ENCODE measurements at places on chromosomes 1 and 21.

GRCh38 chr1:21664806-21665588 lies 4.2 kb downstream of the RAP1GAP start:
- DNase-seq = no peak

DNA sequence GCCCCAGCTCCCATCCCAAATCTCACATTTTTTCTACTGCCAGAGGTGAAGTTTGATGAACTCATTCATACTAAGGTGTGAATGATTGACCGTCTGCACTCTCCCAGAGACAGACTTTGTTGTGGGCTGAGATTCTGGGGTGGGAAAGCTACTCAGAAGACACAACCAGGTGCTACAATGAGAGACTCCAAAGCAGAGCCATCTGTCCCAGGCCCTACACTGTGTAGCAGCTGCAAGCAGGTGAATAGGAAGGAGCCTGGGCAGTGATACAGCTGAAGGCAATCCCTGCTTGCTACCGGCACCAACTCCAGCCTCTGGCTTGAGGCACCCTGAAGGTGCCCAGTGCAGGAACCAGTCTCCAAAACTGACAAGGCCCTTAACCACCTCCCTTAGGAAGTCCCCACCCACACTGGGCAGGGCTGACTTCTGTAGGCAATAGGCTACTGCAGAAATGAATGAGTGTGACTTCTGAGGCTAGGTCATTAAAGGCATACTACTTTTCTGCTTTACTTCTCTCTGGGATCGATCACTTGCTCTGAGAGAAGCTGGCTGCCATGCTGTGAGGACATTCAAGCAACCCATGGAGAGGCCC lies 79.7 kb upstream of the RUNX3 start:
- no peak for DNase-seq

DNA sequence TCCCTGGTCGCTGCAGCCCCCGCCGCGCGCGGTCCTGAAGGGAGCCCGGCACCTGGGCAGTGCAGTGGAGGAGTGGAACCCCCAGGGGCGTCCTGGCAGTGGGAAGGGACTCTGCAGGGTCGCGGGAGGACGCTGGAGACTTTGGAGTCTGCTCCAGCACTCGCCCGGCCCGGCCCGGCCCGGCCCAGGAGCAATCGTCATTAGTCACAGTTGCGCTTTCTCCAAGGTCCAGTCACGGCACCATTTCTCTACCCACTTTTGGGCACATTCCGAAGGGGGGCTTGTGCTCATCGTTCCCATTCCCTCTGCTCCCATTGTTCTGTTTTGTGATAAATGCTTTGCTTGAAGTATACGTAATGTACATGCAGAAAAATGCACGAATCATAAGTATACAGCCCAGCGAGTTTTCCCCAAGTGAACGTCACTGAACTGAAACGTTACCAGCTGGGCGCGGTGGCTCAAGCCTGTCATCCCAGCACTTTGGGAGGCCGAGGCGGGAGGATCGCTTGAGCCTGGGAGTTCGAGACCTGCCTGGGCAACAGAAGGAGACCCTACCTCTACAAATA lies 999 bp downstream of the THAP3 start:
- no peak for DNase-seq

GRCh38 chr1:153312570-153313186 lies at the start of gene PGLYRP3:
Gene PGLYRP3, minus strand, starts transcription at chr1:153312952. Its CDS starts 2,287 bp downstream, at chr1:153310665.
- DNase-seq = no peak

GRCh38 chr1:6331543-6332273 lies 61.9 kb downstream of the ACOT7 start:
- DNase-seq = no peak

DNA sequence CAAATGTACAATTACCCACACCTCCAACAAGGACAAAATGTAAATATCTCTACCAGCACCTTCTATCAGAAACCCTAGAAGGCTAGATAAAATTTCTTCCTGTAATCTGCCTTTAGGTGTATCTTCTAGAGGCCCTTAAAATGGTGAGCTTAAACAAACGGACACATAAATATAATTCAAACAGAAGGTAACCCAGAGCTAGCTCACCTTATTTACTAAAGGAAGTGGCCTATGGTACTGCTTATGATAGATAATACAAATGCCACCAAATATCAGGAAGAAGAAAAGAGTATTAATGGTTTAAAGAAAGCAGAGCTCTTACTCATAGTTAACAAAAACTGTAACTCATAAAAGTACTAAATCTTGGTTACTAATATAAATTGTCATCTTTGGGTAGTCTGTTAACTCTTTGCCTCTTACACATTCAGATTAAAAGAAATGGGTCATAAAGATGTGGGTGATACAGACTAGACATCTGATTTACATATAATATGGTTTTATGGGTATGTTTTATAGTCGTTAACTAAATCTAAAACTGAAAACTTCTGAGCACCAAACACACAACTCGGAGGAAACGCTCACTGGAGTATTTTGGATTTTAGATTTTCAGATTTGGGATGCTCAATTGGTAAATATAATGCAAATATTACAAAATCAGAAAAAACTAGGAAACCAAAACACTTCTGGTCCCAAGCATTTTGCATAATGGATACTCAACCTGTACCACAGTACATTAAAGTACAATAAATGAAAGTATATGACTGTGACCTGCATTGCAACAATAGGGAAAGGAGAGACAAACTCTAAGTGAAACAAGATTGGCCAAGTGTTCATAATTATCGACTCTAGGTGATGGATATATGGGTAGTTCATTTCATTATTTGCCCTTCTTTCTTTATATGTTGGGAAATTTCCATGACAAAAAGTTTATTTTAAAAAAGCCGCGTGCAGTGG lies 23.2 kb downstream of the TRIT1 start:
- no peak for DNase-seq

DNA sequence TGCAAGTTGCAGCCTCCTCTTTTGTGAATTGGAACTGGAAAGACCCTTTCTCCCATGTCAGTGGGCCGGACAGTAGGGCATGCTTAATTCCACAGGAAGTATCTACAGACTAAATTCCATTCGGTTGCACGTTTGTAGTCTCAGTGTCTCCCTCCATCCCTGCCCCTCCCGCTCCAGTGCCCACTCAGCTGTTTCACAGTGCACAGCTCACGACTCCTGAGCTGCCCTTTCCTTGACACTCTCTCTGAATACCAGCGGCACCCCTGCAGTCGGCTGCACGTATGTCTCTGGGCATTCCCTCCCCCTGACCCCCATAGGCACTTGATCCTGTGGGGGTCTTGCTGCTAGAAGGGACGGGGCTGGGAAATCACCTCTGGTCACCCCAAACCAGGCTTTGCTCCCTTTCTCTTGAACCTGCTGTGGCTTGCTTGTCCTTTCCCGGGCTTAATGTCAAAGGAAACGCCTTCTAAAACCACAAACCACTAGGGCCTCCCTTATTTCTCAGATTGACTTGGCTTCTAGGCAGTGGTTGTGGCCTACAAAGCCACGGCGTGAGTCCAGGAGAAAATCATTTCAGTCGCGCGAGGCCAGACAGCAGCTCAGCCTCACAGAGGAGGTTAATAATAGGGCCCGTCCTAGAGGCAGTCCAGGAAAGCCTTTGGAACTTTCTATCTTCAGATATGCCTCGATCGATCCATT lies 365.3 kb upstream of the PROX1 start:
- DNase-seq = no peak

- no peak for DNase-seq
Observed at GRCh38 chr1:30319765-30320580, 403.4 kb downstream of the MATN1 start.

DNA sequence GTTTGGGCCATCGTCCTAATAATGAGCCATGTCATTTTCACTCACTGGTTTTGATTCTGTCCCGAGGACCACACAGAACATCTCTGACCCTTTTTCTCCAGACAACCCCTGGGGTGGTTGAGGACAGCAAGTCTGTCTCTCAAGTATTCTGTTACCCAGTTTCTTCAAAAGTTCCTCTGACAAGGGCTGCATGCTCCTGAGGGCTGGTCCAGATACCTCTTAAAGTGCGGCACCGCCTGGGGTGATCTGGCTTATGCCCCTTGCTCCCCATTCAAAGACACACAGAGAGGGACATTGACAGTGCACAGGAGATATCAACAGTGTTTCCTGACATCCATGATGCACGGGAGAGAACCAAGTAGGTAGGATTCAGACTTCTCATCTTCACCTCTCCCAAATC lies 132.9 kb upstream of the EDN2 start:
- no peak for DNase-seq

DNA sequence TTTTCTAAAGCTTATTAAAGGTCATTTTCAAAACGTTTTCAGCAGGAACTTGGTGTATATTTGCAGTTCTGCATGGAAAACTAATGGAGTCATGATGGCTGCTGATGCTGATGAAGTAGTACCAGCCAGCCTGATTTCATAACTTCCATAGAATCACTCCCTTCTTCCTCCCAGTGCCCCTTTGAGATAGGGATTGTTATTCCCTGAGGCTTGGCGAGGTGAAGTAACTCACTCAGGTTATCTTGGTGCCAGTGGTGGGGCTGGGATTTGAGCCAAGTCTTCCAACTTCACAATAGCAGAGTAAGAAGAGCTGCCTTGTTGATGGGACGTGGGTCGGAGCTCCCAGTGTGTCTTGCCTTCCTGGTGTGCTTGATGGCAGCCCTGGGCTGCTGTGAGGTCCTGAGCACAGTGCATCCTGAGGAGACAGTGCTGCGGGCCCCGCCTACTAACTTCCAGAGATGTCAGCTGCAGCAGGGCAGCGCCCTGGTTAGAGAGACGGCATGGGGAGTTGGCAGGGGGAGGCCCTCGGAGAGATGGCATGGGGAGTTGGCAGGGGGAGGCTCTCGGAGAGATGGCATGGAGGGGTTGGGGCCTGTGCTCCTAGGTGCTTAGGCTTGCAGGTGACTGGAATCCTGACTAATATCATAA lies 92.6 kb downstream of the PCBP3 start:
- no peak for DNase-seq

GRCh38 chr1:61330018-61330417 lies 247.7 kb downstream of the NFIA start:
- no peak for DNase-seq

- no peak for DNase-seq
Observed at GRCh38 chr1:203754455-203754864, 10.5 kb upstream of the LAX1 start.

GRCh38 chr1:162130308-162130707 lies 60.8 kb downstream of the NOS1AP start:
- DNase-seq = no peak

DNA sequence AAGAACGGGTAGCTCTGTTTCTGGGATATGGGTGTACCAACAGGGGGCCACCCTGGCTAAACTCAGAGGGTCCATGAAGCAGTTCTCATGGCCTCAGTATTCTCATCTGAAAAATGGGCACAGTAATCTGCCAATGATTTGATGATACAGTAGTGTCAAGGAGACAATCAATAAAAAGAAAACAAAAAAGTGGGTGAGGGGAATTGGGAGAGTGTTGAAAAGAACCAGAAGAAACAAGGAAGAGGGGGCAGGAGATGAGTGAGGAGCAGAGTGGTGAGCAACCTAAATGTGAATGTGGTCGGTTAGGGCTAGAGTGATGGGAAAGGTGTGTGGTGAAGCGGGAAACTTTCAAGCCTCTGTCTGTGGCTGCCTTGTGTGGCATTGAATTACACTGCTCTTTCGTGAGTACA lies 2.0 kb downstream of the SLAMF7 start:
- DNase-seq = no peak

- no peak for DNase-seq
Observed at GRCh38 chr1:40897513-40897912, 35.4 kb upstream of the CITED4 start.

DNA sequence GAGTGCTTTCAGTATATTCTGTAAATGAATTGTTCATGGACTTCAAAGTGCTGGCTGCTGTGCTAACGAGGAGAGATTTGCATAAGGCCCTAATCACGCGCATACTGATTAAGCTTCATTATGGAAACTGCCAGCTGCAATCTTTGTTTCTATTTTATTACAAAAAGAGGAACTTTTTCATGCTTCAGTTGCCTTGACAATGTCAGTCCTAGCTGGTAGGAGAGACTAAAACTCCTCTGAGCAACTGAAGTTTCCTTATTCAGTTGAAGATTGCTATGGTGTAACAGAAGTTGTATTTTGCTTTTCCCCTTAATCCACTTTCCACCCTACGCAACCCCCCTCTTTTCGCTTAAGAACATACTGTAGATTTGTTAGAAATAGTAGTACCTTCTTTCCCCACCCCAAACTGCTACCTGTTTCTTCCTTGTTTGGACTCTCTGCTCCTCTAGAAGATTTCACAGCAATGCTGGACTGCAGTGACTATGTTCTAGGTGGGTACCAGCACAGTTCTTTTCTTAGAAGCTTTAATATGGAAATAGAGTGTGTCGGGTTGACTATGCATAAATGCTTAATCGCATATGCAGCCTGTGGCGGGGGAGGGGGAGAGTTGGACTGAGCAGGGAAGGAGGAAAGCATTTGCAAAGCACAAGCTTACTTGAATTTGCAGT lies 108.3 kb downstream of the POU2F1 start:
- no peak for DNase-seq

DNA sequence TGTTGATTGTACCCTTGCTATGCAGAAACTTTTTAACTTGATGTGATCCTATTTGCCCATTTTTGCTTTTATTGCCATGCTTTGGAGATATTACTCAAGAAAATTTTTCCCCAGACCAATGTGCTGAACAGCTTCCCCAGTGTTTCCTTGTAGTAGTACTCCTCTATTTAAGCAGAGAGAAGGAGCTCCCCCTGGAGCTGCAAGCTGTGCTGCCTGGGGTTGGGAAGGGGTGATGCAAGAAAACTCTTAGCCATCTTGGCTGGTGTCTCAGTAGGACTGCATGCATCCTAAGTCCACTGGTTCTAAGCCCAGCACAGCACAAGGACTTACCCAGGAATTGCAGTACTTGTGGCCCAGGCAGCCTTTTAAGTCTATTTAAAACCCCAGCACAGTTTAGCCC lies 121.6 kb downstream of the NTMT2 start:
- DNase-seq = no peak

- DNase-seq = no peak
Observed at GRCh38 chr1:113830039-113830438, 17.8 kb upstream of the RSBN1 start.

DNA sequence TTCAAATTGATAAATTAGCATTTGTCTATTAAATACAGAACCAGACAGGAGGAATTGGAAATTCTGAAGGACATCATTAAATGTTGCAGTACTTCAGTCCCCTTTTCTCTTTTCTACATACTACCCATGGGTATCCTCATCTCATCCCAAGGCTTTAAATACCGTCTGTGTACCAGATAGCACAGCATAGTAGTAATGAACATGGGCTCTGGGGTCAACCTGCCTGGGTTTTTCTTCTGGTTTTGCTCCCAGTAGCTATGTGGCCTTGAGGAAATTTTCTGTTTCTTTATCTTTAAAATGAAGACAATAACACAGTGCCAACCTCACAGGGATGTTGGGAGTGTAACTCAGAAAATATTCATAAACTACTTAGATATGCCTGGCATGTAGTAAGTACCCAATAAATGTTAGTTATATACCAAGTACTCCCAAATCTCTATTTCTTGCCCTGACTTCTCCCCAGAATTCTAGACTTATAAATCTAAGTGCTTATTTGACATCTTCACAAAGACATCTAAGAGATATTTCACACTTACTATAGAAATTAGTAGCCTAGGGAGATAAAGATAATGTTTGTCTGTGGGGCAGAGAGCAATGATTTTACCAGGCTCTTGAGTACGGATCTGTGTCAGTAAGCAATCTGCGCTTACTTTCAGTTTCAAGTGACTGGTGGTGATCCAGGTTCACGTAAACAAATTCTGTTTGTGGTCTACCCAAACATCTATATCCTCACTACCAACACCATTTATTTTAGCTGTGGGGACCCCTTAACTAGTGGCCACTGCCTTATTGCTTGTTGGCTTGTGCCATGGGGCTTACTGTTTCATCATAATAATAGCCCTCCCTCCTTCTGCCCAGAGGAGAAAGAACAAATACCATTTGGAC lies 37.3 kb downstream of the VANGL2 start:
- DNase-seq = no peak

- DNase-seq = no peak
Observed at GRCh38 chr1:200899451-200899915, 4.8 kb downstream of the INAVA start.

Data from NCI-H1436 treated with DMSO at 0.1 percent for 48 hours (cell line).